Muscle of leg (tissue), 16 donors: ENCODE measurements at places on chromosomes 5 and 9.

DNA sequence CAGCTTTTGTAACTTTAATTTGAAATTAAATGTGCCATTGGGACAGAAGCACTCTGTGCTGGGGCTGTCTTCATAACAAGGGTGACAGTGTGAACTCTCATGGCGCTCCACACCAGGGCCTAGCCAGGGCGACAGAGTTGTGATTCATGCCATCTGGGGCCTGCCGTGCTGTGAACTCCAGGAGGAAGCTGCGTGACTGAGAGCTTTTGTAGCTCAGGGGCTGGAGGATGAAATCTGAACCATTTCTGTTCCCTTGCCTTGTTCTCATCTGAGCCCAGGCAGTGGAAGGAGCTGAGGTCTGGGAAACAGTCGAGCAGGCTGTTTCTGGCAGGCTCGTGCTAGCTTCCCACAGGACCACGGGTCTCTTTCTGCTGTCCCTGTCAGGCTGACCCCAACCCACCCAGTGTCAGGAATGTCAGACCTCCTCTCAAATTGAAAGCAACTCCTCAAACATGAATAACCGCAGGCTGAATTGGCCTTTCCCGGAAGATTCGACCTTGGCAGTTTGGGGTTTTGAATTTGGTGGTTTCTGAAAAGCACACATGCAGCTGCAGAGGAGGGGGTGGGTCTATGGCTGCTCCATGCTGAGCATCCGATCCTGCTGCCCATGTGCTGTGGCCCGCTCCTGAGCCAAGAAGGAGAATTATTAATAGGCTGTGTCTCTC, 69.2 kb upstream of the RPS23 start:
- DNase-seq = peak; percentile 92

- DNase-seq = no peak
These were observed 589.1 kb upstream of the ADAMTS16 start for GRCh38 chr5:4551034-4551433.

DNA sequence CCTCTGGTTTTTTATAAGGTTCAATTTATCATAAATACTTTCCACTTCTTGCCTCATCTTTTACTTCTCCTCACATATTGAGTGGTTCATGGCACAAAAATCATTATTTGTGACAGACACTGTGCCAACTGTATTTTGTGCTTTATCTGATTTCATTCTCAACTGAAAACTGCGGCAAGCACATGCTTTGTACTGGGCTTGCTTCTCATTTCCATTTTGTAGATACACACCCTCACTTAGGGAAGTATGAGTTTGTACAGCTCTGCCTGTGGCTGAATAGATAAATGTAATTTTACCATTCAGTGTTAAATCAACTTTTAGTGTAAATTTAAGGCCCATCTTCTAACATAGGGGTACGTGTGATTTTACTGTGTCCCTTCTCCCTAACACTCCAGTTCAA, 83.6 kb downstream of the ANXA2R start:
- DNase-seq = no peak

GRCh38 chr9:114274217-114274616, 48.7 kb upstream of the ORM1 start:
- DNase-seq = no peak

DNA sequence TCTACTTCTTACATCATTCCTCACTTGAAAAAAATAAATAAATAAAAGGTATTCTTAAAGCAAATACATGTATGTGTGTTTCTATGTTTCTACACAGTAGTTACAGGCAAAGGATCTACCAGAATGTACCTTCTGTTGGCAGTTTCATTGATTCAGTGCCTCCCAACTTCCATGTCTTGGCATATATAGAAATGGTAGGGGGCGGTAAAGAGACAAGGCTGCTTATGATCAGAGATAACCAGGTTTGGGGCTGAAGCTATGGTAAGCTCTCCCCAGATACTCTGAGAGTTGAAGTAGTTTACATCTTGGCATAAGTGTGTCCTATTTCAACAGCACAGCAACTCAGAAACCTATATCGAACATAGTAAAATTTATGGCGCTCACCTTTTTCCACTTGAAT, 1075.4 kb upstream of the C9orf72 start:
- no peak for DNase-seq

GRCh38 chr5:132433141-132433540, 57.4 kb downstream of the IRF1 start:
- DNase-seq = no peak

GRCh38 chr9:137357166-137357565, 55.1 kb upstream of the NRARP start:
- no peak for DNase-seq

DNA sequence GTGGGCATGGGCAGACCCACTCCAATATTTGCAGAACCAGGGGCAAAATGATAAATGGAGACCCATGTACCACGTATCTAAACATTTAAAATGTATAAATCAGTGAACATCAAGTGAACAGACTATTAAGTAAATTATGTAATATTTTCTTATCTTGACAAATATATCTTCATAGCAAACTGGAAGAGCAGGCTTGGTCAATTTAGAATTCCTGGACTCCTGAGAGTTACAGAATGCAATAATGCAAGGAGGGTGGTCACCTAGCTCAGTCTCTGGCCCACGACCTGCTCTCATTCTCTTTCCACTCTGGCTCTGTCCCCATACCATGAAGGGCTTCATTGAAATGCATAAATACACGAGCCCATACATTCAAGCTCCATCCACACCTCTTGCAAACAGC, 398.0 kb downstream of the ENC1 start:
- no peak for DNase-seq

DNA sequence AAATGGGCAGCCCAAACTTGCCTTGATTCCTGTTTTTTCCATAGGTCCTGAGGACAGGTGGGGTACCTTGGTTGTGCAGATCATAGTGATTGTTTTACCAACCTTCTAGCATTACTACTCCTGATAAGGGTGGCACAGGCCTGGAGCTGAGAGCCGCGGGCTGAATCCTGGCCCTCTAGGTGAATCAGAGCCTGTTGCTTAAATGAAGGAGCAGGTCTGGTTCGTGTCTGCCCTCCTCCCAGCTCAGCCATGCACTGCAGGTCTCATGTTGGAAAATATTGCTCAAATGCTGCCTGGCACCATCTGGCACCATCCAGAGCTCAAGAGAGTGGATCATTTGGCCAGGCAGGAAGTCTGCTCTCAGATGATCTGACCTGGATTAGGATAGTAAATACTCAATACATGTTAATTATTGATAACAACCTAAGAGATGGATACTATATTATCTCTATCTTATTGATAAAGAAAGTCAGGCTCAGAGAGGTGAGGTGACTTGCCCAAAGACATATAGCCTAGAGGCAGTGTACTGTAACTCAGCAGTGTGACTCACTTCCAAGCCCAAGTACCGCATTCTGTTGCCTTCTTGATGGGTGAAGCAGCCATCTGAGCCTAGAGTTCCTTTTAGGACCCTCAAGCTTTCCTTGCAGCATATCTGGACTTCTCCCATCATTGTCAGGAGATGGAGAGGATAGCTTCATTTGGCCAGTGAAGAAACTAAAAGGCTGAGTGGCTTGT, 104.3 kb upstream of the PITX1 start:
- no peak for DNase-seq

DNA sequence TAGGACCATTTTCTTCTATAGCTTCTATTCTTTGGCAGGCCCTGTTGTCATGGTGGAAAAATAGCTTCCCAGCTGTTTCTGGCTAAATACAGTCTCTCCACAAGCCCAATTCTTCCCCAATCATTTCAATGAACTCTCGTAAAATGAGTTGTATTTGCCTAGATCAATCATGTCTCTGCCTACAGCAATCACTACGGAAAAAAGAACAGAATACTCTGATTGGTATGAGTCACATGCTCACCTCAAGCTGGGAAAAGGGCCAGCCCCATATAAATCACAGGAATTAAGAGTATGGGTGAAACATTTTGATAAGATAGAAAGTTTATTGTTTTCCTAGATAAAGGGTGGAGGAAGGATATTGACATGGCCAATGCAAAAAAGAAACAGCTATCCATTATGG, 711.4 kb downstream of the EFNA5 start:
- no peak for DNase-seq

DNA sequence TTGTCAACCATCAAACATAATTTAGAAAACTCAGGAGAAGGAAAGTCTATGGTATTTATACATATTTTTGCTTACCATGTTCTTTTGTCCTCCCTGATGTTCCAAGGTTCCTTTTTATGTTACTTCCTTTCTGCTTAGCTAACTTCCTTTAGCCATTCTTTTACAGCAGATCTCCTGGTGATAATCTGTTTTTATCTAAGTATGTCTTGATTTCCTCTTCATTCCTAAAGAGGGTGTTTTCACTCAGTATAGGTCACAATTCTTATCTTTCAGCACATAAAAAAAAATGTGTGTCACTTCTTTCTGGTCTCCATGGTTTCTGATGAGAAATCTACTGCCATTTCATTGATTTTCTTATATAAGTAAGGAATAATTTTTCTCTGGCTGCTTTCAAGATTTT, 384.4 kb upstream of the PDE4D start:
- DNase-seq = no peak

- no peak for DNase-seq
These were observed 48.1 kb downstream of the GALNT12 start for GRCh38 chr9:98855592-98855991.

- no peak for DNase-seq
These were observed 939 bp downstream of the GOLGA1 start for GRCh38 chr9:124939944-124940343.

GRCh38 chr5:127909821-127910220, 173.7 kb upstream of the SLC12A2 start:
- peak; percentile 18 for DNase-seq

DNA sequence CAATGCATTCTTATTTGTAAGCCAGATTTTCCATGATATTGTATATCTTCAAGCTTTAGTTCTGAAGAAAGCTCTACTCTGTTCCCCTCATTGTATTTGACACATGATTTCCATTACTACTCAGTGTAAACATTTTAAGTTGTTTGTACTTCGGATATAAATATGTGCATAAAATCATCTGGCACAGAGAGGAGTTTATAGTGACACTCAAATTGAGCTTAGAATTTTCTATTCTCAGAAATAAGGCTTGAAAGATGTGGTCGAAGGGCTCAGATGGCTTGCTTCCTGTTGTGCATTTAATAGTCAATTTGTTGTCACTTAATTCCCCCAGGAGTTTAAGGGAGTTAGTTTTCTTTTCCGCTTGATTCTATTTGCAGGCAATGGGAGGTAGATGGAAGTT, 88.8 kb downstream of the PPIC start:
- no peak for DNase-seq

DNA sequence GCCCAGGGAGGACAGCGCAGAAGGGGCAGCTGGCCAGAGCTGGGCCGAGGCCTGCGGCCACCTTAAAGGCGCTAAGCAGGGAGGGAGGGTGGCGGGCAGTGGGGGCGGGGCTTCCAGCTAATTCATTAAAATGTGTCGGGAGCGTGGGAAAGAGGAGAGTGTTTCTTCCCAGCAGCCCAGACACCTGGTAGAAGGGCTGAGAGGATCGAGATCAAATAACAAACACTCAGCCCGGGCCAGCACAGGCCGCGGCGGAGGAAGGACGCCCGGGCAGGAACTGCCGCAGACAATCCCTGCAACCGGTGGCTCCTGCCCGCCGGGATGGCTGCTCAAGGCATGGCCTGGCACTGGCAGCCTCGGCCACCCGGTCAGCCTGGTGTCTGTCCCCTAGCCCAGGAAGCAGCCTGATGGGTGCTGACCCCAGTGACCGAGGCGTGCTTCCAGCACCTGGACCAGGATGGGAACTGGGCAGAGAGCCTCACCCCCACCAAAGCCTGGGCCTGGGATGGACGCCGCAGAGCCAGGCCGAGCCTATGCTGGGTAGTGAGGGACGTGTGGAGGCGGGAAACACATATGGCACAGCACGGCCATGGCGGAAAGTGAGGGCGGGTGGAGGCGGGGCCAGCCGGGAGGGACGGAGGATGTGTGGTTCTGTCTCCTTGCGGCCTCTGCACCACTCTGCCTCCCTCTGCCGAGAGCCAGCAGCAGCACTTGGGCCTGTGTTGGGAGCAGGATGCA, 3.2 kb upstream of the NRARP start:
- DNase-seq = peak; percentile 72

GRCh38 chr9:121735065-121735792, 83.8 kb downstream of the DAB2IP start:
- DNase-seq = no peak

DNA sequence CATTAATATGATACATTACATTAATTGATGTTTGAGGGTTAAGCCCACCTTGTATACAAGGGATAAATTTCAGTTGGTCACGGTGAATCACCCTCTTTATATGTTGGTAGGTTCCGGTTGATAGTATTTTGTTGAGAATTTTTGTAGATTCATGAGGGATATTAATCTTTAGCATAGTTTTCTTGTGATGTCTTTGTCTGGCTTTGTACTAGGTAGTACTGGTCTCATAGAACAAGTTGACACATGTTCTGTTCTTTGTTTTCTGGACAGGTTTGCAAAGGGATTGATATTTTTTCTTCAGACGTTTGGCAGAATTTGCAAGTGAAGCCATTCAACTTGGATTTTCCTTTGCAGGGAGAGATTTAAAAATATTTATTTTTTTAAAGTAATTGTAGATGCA, 49.1 kb upstream of the CLK4 start:
- DNase-seq = no peak

DNA sequence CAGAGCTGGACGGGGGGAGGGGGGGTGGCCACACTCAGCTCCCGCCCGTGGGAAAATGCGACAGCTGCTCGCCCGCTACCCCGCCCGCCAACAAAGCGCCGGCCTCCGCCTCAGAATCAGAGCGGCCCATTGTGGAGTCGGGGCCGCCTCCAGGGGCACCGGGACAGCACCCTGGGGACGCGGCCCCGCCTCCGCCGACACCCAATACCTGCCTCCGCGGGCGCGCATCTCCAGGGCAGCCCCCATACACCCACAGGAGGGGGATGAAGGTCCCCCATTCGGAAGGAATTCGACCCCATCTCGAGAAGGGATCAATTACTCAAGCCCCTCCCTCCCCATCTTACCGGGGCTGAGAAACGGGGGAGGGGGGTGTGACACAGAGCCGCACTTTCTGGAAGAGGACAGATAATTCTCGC, 1.3 kb downstream of the NOTCH1 start:
- peak; percentile 80 for DNase-seq
